ENCODE measurements at places on chromosomes 5 and 9.
A peak's percentile ranks its signal among the peaks of the same experiment; 100 is the strongest.

DNA sequence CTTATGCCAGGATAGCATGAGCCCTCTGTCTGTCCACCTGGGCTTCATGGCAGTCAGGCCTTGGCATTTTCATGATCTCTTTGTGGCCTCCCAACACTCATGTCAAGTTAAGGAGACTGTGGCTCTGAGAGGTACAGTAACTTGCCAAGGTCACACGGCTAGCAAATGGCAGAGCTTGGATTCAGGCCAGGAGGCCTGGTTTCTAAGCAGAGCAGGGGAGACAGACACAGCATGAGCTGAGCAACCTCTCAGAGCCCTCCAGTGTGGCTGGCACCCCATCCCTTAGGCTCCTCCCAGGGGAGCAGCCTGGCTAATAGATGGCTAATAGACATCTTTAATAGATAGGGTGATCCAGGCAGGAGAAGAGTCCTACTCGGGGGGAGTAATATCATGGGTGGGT, 4.1 kb downstream of the SYNPO start:
- DNase-seq = no peak

DNA sequence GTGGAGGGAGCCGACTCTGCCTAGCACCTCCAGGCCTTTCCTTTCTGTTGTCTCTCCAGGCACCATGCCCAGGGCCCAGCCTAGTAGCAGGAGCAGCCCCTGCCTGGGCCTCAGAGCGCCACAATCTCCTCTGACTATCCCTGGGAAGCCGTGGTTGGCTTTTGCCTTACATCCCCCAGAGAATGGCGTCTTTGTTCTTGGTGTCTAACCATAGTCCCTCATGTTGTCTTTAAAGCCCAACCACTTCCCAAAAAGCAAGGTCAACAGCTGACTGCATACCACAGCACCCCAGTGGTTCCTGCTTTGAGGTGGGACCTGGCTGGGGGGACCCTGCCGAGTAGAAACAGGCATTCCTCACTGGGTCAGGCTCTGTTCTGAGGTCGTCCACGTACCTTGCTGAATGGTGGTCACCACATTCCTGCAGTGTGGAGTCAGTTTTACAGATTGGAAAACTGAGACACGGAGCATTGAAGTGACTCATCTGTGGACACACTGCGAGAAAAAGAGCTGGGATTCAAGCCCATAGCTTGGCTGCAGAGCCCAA, 13.7 kb upstream of the CERCAM start:
- DNase-seq = peak; percentile 54

DNA sequence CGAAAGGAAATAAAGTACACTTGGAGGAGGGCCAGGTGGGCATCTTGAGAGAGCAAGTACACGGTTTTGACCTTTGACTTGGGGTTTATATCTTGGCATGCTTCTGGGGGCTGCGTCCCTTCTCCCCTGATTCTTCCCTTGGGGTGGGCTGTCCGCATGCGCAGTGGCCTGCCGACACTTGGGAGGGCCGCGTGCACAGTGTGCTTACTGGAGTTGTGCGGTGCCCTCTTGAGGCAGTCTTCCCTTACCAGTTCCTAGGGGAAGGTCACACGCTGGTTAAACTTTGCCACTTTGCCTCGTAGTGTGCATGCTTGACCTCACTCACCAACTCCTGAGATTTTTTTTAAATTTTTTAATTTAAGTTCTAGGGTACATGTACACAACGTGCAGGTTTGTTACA, 4.3 kb upstream of the CLPTM1L start:
- no peak for DNase-seq

GRCh38 chr5:167207081-167207480, 1084.4 kb upstream of the WWC1 start:
- DNase-seq = no peak

DNA sequence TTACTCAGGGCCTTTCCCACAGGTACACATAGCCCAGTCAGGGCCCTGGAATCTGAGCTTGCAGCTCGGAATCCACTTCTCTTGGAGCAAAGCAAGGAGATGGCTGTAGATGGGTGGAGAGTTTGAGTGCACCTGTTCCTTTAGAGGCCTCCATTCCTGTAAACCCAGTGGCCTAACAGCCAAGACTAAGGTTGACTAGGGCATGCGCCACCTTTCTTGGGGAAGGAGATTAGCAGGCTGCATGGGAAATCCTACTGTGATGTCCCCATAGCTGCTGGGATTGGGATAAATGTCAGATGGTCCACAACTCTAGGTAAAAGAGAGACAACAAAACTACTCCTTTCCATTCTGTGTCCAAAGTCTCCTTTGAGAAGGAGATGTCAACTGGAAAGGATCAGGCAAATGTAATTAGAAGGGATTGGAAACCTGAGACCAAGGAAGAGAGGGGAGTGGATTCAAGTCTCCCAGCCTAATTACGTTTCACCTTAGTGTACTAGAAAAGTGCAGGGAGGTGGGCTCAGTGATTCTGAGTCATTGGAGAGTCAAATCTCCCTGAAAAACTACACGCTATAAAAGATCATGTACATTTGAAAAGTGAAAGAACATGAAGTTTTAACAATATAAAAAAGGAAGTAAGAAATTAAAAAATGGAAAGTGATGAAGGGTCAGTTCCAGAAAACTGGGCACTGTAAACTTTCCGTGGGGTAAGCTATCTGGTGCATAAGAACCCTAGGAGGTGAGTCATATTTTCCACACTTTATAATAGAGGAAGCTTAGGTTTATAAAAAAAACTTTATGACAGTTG, 104.2 kb downstream of the SEC61B start:
- DNase-seq = no peak

- DNase-seq = peak; percentile 25
Measured at GRCh38 chr9:119961774-119962424, 592.7 kb upstream of the BRINP1 start.

GRCh38 chr9:34546834-34547827, 24.3 kb upstream of the ENHO start:
- peak; percentile 67 for DNase-seq

DNA sequence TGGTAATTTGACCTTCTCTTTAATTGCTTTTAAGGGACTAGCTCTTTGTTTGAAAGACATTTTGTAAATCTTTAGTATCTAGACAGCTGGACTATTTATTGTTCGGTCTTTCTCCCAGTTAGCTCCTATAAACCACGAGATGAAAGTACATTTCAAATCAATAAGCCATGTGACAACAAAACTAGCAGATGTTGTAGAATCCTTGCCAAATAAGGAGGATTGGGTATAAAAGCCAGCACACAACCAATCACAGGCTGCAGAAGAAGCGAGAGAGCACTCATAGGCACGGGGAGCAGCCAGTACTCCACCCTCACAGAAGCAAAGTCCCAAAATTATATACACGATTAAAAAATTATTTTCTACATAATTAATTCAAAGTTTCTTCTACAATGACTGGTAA, 8.1 kb upstream of the OMD start:
- DNase-seq = no peak

DNA sequence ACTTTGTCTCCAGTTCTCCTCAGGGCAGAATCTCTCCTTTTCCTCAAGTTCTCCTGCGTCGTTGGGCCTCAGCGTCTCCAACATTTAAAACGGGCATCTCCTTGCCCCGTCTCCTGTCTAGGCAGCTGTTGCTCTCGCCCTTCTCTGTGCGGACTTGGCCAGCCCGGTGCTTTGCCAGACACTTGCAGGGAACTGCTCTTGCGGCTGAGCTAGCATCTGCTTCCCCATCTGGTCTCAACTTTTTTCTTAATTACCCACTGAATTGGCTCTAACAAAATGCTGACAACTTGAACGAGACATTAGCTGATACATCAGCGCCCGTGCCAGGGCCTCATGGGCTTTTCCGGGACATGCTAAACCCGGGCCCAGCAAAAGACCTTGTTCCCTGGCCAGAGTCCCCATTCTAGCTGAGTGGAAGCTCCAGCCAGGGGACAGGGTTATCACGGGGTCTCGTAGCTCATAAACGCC, 25.1 kb downstream of the ZNF618 start:
- DNase-seq = no peak

DNA sequence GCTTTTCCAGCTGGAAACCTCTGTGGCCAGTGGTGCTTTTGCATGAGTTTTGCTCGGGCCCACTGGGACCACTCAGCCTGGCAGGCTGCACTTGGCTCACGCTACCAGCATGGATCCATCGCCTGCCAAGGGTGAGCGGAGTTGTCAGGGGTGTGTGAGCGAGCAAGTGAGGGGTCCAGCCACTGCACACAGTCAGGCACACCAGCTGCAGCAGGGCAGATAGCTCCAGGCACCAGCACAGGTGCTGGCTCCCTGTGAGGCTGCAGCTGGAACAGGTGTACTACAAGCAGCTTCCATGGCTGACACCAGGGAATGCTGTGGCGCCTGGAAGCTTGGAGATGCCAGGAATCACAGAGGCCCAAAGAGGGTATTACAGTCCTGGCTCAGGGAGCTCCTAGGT, 391.2 kb upstream of the SGCD start:
- no peak for DNase-seq

- DNase-seq = no peak
Measured at GRCh38 chr5:124297826-124298225, 448.6 kb downstream of the ZNF608 start.

All from astrocyte of the spinal cord (primary cell).